ENCODE measurements at places on chromosomes 1 and 21. TPM values are rescaled to one million over a fixed set of nuclear protein-coding genes. Genes with fewer than 3 reads are reported as not detected.

MAP10 gene
- 2.9 TPM for polyA plus RNA-seq

DNA sequence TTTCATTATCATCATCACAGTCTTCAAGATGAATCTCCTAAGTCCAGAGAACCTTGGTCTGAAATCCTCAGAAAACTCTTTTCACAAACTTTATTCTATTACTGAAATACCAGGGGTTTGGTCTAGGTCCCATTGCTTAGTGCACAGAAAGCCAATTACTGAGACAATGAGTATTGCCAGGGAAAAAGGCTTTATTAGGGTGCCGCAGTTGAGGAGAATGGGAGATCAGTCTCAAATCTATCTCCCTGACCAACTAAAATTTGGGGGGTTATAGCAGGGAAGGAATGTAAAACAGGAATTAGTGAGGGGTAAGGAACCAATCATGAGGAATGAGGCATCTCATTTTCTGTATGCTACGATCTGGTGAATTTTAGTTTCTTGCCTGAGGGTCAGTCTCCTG, 70.5 kb upstream of the PPIH start:
- DNase-seq, result no peak

- DNase-seq, result no peak
Measured at GRCh38 chr1:65429806-65430205, 9.3 kb downstream of the LEPR start.

DNA sequence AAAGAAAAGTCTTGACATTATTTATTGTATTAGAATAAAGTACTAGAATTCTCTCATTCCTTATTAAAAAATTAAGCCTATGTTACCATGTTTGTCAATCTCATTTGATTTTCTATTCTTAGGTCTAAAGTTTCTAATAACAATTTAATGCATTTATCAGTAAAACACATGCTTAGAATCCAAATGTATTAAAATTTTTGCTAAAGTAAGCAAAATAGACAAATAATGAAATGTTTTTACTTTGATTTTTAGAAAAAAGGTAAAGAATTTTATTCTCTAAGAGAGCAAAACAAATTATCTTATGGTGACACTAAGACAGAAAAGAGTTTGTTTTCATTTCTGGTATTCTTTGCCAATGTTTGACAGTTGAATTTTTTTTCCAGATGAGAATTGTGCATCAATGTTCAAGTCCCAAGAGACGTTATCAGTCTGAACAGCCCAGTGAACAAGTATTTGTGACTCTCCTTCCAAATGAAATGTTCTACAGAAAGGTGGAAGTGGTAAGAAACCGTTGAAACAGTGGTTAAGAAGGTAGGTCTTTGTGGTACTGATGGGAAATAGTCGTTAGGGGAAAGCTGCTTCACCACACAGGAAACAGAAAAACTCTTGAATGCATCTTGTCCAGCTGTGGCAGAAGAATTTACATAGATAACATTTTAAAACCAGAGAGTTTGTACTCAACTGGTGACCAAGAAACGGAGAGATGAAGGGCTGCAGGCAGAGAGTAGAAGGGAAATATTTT, 402.5 kb downstream of the PTPRC start:
- DNase-seq, result no peak

DNA sequence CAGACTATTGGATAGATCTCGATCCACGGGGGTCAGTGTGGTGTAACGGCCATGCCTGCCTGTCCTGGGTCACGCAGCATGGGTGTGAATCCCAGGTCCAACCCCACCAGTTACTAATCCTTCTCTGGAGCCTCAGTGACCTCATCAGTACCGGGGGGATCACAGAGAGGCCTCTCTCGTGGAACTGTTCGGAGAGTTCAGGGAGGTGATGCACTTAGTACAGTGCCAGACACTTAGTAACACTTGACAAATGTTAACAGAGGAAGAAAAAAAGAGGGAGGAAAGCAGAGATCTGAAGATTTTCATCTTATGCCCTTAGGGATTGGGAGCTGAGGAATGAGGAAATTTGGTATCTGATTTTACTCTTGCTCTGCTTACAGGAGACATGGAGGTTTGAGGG, 2.9 kb downstream of the ABCA4 start:
- no peak for DNase-seq

All from hindlimb muscle (tissue), 1 donor.